ENCODE measurements at places on chromosomes 7 and 10.

DNA sequence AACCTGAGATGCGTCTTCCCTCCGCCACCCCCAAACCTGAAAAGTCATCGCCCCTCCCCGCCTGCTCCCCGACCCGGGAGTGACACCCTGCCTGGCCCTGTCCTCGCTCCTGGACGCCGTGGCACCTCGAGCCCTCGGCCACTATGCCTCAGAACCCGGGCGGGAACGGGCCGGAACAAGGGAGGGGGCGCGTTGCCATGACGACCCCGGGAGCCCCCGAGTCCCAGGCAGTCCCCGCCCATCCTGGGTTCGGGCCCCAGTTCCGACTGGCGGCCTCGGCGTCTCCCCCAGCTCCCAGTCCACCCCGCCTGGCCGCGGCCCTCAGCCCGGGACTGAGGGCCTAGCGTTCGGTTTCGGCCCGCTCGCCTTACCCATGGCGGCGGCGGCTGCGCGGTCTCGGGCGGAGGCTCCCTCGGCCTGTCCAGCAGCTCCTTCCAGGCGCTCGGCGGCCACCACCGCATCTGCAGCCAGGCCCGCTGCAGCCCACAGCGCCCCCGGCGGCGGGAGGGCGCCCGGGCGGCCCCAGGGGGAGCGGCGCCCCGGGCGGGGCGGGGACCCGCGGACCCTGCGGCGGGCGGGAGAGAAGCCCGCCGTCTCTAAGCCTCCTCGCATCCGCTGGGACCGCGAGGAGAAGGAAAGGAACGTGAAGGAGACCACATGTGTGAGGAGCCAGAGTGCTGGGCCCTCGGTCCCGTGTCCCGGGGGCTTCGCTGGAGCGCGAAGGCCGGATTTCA is at the start of gene RUFY2:
Gene RUFY2 (minus strand): TSS at position 463 of the 734 bp plus-strand sequence. CDS start 88 bp downstream, at position 375.
- DNase-seq = peak; percentile 57

- no peak for DNase-seq
Measured at GRCh38 chr7:41544241-41544640, 158.6 kb downstream of the INHBA start.

DNA sequence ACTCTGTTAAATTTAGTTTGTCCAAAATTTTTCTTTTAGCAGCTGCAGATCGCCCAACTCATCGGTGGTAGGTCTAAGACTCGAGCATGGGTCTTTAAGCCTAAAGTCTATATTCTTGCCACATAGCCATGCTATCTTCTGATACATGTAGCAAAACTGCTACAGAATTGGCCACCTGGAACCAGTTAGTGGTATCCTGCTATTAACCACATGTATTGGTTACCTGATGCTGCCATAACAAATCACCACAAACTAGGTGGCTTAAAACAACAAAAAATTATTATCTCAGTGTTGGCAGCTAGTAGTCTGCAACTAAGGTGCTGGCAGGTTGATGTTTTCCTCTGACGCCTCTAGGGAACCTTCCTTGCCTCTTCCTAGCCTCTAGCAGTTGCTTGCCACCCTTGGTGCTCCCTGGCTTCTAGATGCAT is 96.7 kb upstream of the PIK3CG start:
- DNase-seq = no peak

DNA sequence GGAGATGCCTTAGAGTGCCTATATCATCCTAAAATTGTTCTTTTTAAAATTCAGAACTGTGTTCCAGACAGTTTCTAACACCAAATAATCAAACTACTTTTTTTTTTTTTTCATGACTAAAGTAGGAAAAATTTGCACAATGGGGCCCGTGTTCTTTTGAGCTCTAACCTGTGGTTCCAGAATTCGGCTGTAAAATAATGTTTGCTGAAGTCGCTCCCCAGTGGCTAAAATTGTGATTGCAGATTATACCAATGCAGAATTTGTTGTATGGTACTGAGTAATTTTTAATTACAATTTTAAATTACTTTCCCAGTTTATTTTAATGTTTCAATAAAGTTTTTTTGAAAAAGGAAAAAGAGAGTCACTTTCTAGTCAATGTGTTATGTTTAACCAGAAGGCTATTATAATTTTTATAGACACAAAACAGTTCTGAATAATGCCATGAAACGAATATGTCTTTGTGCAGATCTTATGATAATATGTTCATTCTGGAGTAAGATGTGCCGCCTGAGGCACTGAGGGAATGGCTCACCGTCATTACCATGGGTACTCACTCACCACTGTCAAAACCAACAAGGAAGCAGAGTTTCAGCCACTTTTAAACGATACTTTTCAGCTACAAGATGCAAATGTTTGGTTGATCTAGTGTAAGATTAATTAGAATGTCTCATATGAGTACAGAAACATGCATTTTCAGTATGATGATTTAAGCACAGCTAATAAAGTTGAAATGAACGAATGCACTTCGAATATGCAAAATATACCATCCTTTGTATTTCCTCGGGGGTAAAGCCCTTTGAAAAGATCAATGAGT is 173.6 kb downstream of the PRKCQ start:
- DNase-seq = no peak

DNA sequence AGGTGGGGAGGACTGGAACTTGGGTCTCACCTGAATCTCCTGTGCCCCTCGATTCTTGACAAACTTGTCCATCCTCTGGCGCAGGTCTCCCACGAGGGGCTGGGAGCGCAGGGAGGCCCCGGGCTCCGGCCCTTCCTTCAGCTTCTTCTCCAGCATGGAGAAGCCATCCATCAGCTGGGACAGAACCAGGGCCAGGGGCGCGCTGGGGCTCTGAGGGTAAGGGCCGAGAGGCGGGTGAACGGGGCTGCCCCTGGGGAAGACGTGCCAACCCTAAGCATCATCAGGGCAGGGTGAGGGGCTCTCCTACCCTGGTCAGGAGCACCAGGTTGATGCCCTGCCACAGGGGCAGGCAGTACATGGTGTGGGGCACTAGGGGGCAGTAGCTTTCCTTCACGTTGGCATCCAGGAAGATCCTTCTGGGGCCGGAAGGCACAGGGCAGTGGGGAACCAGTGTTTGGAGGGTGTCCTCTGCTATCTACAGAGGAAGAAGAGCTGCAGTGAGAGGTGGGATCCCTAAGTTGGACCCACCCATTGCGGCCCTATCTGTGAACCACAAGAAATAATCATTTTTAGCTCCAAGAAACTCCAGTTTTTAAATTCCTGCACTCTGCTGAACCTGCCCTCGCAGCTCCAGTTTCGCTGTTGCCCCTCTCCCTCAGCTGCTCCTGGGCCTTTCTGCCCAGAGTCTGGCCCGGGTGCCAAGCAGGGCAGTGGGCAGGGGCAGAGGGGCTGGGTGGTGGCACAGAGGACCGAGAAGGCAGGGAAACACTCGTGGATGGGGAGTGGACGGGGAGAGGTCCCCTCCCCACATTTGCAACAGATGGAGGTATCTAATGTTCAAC is 10.8 kb upstream of the PYROXD2 start:
- peak; percentile 22 for DNase-seq

DNA sequence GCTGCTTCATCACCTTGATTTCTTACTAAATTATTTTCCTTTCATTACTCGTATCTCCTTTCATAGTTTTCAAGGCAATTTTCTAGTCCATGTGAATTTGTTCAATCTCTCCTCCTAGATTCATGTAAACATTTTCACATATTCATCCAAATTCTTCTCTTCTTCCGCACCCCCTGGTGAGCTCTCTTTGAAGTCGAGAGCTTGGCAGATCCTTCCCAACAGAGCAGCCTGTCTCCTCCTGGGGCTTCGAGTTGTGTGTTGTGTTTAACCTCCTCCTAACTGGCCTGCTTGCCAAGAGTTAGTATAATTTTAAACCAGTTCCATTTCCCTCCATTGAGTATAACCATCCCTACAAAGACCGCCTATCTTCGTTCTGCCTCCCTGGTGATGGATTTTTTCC is 272.4 kb upstream of the CELF2 start:
- DNase-seq = no peak

DNA sequence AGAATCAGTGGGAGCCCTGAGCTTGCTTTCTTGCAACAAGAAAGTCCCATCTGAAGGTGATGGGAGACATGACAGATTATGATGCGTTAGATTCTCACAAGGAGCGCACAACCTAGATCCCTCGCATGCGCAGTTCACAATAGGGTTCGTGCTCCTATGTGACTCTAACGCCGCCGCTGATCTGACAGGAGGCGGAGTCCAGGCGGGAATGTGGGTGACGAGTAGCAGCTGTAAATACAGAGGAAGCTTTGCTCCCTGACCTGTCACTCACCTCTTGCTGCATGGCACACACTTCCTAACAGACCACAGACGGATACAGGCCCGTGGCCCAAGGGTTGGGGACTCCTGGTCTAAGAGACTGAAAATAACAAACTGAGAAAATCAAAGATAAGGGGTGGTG is 1163.4 kb upstream of the AUTS2 start:
- DNase-seq = no peak

GRCh38 chr7:1317646-1318045 is 85.0 kb downstream of the UNCX start:
- no peak for DNase-seq

DNA sequence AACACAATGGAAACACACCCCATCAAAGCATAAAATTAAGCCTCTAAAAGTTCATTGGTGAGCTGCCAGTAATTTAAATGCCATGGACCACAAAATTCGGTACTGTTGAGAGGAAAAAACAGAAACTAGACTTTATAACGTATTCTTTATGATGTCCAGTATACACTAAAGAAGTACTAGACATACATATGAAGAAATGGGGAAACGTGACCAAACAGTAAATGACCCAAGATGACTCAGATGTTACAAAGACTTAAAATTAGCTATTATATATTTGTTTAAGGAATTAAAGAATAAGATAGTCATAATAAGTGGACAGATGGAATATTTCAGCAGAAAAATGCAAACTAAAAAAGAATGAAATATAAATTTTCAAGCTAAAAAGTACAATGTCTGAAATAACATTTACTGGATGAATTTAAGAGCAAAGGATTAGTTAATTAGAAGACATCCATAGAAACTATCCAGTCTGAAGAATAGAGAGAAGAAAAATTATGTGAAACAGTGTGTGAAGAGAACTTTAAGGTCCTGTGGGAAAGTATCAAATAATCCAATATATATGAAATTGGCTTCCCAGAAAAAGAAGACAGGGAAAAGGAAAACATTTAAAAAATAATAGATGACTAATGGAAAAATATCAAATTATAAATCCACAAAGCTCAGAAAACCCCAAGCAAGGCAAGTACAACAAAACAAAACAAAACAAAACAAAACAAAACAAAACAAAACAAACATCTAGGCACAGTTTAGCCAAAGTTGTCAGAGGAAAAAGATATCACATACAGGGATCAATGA is 69.4 kb downstream of the SAMD9 start:
- DNase-seq = no peak

DNA sequence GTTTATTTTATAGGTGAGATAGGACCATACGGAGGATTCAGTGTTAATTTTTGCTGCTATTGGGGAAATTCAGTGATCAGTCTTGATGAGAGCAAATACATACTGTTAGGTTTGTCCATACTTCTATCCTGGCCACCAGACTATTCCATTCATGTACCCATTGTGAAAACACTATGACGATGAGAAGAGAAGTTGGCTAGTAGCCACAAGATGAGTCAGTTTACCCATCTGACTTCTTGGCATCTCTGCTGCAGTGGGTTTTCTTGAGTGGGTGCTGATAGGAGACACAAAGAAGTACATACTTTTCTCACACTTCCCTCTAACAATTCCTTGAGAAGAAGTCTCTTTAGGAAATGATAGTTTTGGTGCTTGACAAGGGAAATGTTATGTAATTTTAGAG is 133.1 kb downstream of the TFPI2 start:
- DNase-seq = no peak

DNA sequence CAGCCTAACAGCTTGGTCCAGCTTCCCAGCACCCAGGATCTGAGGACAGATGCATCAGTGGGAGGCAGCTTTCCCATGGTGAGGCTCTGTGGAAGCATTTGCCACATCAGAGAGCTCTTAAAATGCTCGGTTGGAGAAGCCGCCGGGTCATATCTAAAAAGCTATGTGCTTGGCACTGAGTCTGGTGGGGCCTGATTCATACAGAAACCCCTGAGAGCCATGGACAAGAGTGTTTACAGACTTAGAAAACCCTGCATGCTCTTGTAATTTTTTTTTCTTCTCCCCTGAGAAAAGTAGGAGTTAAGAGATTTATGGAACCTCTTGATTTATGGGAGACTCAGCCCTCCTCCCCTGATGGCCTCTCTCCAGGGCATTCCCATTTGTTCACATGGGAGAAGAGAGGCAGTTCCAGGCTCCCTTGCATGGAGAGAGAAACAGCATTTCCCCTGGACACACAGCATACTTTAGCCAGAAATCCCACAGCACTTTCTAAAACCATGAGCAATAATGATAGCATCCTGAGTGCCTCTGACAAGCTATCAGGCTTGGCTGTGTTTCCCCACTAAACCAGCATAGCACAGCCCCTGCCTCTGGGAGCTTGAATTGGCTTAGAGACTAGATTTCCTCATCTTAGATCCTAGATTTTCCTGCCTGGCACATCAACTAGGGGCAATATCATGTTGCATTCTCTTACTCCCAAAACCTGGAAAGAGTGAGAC is 322.1 kb upstream of the AUTS2 start:
- DNase-seq = no peak

- peak; percentile 14 for DNase-seq
Measured at GRCh38 chr7:87876869-87877234, 559 bp downstream of the DBF4 start.

DNA sequence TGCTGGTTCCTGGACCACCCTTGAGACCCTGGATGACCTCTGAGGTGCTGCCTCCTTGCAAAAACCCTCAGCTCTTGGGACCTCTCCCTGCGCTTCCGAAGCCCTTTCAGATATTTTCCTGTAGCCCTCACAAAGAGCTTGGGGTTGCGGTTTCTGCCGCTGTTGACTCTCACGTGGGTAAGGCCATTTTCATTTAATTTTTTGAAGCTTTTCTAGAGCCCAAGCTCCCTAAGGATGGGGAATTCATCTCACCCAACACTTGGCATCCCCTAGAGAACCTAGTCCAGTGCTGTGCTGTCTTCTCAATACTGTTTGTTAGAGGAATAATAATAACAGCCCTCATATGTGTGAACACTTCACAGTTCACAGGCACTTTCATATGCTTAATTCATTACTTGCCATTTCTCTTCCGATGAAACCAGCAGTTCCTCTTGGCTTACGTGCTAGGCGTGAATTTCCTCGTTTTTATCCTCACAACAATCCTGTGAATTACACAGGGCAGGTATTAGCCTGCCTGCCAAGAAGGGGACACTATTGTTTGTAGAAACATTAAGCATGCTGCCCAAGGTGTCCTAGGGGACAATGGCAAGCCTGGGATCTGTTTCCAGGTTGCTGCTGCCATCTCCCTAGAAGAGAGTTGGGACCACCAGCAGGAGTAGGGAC is 71.6 kb upstream of the CTBP2 start:
- DNase-seq = no peak
